Small intestine (tissue), 16 donors: ENCODE measurements at places on chromosomes 16 and 17.

GRCh38 chr16:1002399-1003166 lies 21.0 kb downstream of the SOX8 start:
- no peak overlapping the region for H3K4me3 ChIP-seq
- H3K4me1 ChIP-seq = no peaks in the 10 kb centered on the region
- H3K27me3 ChIP-seq = peaks cover 4% of the 10 kb centered on the region

GRCh38 chr17:50883850-50884438 lies 17.8 kb upstream of the TOB1 start:
- no peak overlapping the region for H3K4me3 ChIP-seq
- H3K36me3 ChIP-seq = no peaks in the 10 kb centered on the region
- no peak for DNase-seq
- peaks cover 46% of the 10 kb centered on the region for H3K4me1 ChIP-seq

- H3K36me3 ChIP-seq = no peaks in the 10 kb centered on the region
- H3K27me3 ChIP-seq = peaks cover 67% of the 10 kb centered on the region
- DNase-seq = peak; percentile 79
These were observed 1.5 kb upstream of the ARHGDIG start for GRCh38 chr16:278863-279366.

DNA sequence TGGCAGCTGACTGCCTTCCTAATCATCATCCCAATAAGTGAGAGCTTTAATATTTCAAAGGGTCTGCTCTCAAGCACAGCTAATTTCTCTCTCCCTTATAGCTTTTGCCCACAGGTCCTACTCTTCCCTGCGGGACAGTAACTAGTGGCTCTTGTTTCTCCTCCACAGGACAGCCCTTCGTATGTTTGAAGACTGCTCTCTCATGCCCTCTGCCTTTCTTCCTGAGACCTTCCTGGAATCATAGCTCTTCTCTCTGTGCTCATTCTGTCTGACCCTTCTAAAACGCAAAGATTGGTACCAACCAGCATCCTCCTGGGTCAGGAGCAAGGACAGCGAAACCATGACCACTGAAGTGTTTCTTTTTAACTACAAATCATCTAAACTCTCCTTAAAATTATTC lies 168.9 kb downstream of the GRIN2A start:
- no peaks in the 10 kb centered on the region for H3K4me1 ChIP-seq
- H3K27me3 ChIP-seq = no peaks in the 10 kb centered on the region
- DNase-seq = no peak

- H3K4me1 ChIP-seq = no peaks in the 10 kb centered on the region
- H3K27ac ChIP-seq = no peak overlapping the region
- H3K4me3 ChIP-seq = no peak overlapping the region
- no peaks in the 10 kb centered on the region for H3K27me3 ChIP-seq
- DNase-seq = no peak
- no peaks in the 10 kb centered on the region for H3K36me3 ChIP-seq
These were observed 257.5 kb downstream of the ENGASE start for GRCh38 chr17:79332011-79332554.

DNA sequence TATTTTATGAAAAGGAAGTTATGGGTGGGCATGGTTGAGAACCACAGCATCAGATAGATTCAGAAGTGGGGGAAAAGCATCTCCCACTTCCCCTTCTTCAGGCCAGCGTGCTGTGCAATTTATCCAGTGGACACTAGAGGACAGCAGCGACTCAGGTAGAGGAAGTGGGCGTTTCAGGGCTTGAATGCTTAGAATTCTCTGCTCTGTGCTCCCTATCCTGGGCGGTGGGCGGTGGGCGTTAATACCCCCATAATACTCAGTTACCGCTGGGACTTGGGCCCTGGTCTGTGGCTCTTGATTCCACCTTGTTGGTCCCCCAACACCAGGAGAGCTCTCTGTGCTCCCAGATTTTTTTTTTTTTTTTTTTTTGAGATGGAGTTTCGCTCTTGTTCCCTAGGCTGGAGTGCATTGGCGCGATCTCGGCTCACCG lies 3.7 kb upstream of the LYZL6 start:
- no peak overlapping the region for H3K4me3 ChIP-seq
- no peak overlapping the region for H3K27ac ChIP-seq
- peak; percentile 69 for DNase-seq
- no peaks in the 10 kb centered on the region for H3K27me3 ChIP-seq

- no peaks in the 10 kb centered on the region for H3K36me3 ChIP-seq
- DNase-seq = no peak
- H3K4me3 ChIP-seq = no peak overlapping the region
- H3K4me1 ChIP-seq = no peaks in the 10 kb centered on the region
- no peaks in the 10 kb centered on the region for H3K27me3 ChIP-seq
These were observed 10.1 kb downstream of the NUDT7 start for GRCh38 chr16:77732241-77732946.

- H3K27ac ChIP-seq = no peak overlapping the region
- DNase-seq = no peak
- H3K36me3 ChIP-seq = no peaks in the 10 kb centered on the region
- H3K4me1 ChIP-seq = no peaks in the 10 kb centered on the region
- H3K4me3 ChIP-seq = no peak overlapping the region
These were observed 912.6 kb upstream of the SOX9 start for GRCh38 chr17:71208111-71208704.

- no peaks in the 10 kb centered on the region for H3K27me3 ChIP-seq
- H3K4me1 ChIP-seq = peaks cover 26% of the 10 kb centered on the region
- DNase-seq = no peak
These were observed 28.7 kb downstream of the CCR7 start for GRCh38 chr17:40536295-40537171.

DNA sequence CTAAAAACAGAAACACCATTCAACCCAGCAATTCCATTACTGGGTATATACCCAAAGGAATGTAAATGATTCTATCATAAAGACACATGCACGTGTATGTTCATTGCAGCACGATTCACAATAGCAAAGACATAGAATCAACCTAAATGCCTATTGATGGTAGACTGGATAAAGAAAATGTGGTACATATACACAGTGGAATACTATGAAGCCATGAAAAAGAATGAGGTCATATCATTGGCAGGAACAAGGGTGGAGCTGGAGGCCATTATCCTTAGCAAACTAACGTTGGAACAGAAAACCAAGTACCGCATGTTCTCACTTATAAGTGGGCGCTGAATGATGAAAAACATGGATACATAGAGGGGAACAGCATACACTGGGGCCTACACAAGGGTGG lies 77.2 kb upstream of the MYOCD start:
- DNase-seq = no peak
- H3K27ac ChIP-seq = no peak overlapping the region
- no peaks in the 10 kb centered on the region for H3K36me3 ChIP-seq
- H3K27me3 ChIP-seq = no peaks in the 10 kb centered on the region
- no peaks in the 10 kb centered on the region for H3K4me1 ChIP-seq

DNA sequence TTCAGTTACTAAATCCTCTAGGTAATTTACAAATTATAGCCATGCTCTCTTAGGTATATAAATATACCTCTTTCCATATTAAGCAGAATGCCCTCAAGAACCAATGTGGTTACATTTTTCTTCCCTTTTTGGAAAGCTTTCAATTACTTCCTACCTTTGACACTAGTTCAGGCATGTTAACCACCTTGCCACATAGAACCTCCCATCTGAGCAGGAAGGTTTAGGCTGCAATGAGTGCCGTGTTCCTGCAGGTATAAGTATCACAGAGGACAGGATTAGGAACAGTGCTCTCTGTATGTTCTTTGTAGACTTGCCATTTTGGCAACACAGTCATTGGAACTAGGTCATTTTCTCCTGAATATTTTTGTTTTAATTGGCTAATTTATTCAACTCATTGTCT lies 20.1 kb downstream of the KRT25 start:
- H3K27me3 ChIP-seq = peaks cover 3% of the 10 kb centered on the region
- no peak overlapping the region for H3K27ac ChIP-seq
- no peak for DNase-seq
- no peaks in the 10 kb centered on the region for H3K4me1 ChIP-seq
- H3K36me3 ChIP-seq = no peaks in the 10 kb centered on the region

DNA sequence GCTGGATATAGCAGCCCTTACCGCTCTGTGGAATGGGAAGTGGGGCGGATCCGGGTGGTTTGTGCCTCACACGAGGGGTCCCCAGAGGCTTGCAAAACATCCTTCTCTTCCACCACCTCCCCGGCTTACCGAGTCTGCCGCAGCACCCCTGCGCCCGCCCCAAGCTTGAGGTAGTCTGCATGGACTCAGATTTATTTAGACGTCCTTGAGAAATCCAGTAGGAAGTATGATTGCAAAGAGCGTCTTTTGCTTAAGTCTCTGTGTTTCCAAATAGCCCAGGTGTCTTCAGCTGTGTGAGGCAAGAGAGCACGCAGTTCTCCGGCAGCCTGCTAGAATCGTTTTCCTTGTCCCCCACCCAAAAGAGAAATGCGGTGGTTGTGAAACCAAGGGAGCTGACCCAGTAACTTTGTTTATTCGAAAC lies 2.4 kb downstream of the KIAA0513 start:
- H3K27ac ChIP-seq = no peak overlapping the region
- H3K4me1 ChIP-seq = no peaks in the 10 kb centered on the region
- DNase-seq = no peak
- no peaks in the 10 kb centered on the region for H3K36me3 ChIP-seq
